SK-N-MC (cell line): ENCODE measurements at places on chromosomes 13 and 19.

- DNase-seq, result no peak
Measured at GRCh38 chr13:21584973-21585592, 18.9 kb downstream of the MICU2 start.

DNA sequence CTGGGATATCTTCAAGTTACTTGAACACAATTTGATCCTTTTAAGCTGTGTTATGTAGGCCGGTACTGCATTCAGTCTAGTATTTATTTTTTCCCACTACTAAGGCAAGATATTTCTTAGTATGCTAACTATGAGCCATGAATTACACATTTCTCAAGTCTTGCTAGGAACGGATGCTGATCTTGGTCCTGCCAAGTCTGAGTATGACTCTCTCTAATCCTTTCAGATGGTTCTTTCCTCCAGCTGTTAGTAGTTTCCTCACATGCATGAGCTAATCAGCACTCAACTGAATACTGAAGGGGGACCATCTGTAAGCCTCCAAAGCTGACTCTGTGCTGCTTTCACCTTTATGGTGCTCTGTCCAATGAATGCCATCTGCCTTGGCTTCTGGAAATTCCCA, 460.3 kb downstream of the KCTD12 start:
- no peak for DNase-seq

- DNase-seq, result no peak
Measured at GRCh38 chr19:39406656-39407409, at the start of gene ZFP36. Gene ZFP36, plus strand, starts transcription at chr19:39406847. Its CDS starts 58 bp downstream, at chr19:39406905.

GRCh38 chr13:50512474-50513299, 330.8 kb downstream of the DLEU7 start:
- no peak for DNase-seq

GRCh38 chr19:46787331-46788261, 798 bp downstream of the SLC1A5 start:
- DNase-seq, result no peak

GRCh38 chr19:43479226-43479625, 13.8 kb upstream of the LYPD3 start:
- DNase-seq, result no peak
